ENCODE measurements at places on chromosomes 4 and X.
A peak's percentile ranks its signal among the peaks of the same experiment; 100 is the strongest.

- no peak for DNase-seq
These were observed 7.3 kb upstream of the CSF2RA start for GRCh38 chrX:1261285-1261684.

DNA sequence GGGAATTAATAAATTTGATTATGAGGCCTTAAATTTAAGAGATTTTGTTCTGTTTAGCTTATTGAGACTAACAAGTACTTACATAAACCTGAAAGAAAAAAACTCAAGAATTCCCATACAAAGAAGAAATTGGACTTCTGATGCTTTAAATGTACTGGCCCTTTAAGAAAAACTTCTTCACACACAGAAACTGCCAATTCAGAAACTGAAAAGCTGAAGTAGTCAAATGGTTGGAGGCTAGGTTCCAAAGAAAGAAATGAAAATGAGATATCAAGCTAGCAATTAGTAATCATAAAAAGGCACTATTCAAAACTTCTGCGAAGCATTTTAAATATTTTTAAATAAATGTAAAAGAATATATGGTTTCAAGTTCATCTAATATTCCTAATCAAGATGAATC lies 151.3 kb downstream of the THOC2 start:
- DNase-seq, result no peak

DNA sequence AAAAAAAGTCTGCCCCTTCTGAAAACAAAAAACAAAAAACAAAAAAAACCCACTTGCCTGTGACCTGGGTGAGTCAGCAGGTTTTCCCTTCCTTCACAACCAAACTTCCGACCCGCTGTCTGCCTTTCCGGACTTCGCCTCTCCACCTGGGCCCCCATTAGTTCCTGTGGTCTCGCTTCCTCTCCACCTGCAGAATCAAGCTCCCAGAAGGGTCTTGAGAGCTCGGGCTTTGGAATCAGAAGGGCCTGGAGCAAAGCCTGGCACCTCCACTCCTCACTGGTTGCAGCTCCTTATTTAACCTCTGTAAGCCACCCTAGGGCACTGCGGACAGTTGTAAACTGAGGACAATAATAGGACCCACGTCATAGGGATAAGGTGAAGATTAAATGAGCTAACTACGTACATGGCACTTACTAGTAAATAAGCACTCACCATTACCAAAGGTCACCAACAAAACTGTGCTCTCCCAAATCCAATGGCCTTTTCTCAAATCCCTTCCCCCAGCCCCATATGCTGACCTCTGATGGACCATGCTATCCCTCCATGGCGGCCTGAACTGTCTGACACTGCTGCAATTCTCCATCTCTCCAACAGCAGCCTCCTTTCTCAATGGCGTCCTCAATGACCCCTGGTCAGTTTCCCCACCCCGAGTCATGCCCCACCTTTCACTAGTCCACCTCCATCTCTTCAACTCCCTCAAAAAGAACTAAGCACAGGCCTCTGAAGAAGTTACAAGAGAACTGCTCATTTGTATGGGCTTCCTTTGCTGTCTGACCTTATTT lies 64.2 kb downstream of the IRF2 start:
- no peak for DNase-seq

GRCh38 chr4:65670331-65671031 lies at the start of gene EPHA5:
Gene EPHA5 (minus strand): TSS chr4:65670489. CDS start chr4:65669742, 747 bp downstream.
- DNase-seq, result peak; percentile 83

- no peak for DNase-seq
These were observed 57.4 kb downstream of the MOSPD2 start for GRCh38 chrX:14930663-14931062.

GRCh38 chr4:183223053-183223452 lies 97.0 kb downstream of the CLDN22 start:
- DNase-seq, result no peak
